CD4-positive, alpha-beta T cell treated with Interleukin-6 at 100 ng/mL for 8 hours (primary cell): ENCODE measurements at places on chromosomes 11 and 22.

DNA sequence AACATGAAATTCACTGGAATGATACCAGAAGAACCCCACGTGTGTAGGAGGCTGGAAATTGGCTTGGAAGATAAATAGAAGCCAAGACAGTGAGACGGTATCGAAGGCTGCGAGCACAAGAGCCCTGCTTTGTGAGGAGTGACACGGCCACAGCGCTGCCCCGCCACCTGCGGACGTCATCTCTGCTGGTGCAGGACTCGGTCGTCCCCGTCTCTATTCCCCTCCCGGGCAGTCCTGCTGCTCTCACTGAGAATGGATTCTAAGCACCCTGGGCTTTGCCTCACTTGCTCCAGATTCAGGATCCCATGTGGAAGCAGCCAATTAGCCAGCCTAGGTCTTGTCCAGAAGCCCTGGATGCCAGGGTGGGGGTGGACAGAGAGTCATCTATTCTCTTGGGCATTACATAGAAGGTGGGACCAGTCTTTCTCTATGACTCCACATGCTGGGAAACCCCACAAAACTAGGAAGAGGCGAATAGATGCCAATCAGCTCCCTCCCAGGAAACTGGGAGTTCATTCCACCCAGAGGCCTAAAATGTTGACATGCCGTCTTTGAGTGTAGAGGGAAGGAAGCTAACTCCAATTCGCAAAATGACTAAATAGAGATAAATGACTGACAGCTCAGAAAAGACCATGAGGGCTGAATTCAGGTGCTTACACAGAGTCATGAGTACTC, 25.1 kb downstream of the APOL3 start:
- no peak for DNase-seq

DNA sequence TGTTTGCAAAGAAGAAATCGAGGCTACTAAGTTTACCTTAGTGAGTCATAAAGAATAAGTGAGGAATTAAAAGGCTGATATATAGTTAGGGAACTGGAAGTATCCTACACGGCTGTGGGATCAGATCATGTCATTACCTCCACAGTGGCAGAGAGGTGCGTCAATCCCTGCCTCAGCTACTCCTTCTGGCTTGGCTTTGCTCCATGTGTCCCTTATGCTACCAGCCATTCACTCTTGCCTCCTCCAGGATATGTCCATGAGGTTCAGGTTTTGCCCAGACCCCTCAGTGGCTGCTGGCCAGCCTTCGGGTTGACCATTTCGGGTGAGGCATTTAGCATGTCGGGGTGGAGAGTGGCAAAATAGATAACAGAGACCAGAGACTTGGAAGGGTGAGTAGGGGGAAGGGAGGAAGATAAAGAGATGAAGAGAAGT, 153.4 kb downstream of the LDLRAD3 start:
- DNase-seq: no peak

DNA sequence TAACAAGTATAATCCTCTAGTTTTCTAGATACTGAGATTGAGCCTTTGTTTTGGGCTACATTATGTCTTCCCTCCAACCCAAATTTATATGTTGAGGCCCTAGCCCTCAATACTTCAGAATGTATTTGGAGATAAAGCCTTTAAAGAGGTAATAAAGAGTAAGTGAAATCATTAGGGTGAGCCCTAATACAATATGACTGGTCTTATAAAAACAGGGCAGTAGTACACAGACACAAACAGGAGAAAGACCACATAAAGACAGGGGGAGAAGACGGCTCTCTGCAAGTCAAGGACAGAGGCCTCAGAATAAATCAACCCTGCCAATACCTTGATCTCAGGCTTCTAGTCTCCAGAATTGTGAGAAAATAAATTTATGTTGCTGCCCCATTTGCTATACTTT, 6.3 kb downstream of the OR10V1 start:
- no peak for DNase-seq

DNA sequence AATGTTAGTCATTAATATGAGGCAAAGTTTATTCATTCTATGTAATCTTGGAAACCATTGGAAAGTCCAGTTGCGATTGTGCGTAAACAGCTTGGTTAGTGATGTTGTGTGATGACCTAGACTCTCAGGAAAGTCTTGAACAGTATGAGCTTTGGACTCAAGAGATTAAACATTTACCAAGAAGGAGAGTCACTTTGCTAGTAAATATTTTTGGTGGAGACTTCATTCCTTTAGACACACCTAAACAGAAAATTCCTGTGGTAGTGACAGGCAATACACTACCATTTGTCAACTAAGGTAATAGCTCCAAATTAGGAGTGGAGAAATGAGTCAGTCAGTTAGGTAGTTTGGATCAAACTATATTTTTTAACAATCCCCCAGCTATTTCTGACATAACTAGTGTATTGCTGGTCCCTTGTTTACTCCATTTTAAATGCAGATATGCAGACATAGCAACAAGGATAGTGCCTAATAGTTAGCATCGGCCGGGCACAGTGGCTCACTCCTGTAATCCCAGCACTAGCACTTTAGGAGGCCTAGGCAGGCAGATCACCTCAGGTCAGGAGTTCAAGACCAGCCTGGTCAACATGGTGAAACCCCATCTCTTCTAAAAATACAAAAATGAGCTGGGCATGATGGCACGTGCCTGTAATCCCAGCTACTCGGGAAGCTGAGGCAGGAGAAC, 89.3 kb downstream of the ARHGAP42 start:
- no peak for DNase-seq

GRCh38 chr11:79570104-79570503, 129.3 kb upstream of the TENM4 start:
- DNase-seq: no peak
